CD14-positive monocyte (primary cell): ENCODE measurements at places on chromosomes 2 and 18.

DNA sequence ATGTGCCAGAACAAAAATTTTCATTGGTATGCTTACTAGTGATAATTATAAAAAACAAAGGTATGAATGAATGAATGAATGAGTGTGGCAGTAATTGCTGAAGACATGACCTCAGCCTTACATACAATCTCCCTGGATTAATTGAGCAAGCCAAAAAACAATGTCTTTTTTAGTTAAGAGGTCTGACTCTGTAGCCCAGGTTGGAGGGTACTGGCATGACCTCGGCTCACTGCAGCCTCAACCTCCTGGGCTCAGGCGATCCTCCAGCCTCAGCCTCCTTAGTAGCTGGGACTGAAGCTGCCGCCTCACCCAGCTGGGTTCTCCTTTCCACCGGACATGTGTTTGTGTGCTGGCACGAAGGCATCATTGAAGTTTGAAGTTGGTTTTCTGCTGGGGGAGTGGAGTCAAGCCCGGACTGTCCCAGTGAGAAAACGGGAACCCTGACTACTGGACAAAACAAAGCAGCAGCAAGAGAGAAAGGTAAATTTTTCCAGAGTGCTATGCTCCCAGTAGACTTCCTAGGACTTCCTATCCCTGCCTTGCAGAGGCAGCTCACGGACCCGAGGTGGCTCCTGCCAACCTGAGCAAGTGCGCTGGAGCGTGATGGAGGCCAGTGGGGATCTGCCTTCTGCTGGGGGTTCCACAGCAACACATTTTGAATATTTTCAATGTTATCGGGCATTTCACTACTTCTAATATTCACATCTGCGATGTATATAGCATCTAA lies 6.4 kb upstream of the IMP4 start:
- no peak for DNase-seq

- no peak for DNase-seq
These were observed 103.9 kb upstream of the TMEFF2 start for GRCh38 chr2:192298664-192299063.

GRCh38 chr18:21632393-21632792 lies 20.3 kb downstream of the SNRPD1 start:
- no peak for DNase-seq

DNA sequence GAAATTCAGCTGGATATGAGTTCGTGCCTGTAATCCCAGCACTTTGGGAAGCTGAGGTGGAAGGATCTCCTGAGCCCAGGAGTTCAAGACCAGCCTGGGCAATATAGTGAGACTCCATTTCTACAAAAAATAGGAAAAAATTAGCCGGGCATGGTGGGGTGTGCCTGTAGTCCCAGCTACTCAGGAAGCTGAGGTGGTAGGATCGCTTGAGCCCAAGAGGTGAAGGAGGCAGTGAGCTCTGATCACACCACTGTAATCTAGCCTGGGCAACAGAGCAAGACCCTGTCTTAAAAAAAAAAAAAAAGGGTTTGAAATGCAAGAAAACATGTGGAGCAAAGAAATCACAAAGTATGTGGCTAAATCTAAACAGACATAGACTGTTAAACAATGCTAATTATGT lies 9.8 kb downstream of the CGREF1 start:
- DNase-seq: no peak

- DNase-seq: no peak
These were observed 9.3 kb downstream of the HADHA start for GRCh38 chr2:26235089-26235488.

DNA sequence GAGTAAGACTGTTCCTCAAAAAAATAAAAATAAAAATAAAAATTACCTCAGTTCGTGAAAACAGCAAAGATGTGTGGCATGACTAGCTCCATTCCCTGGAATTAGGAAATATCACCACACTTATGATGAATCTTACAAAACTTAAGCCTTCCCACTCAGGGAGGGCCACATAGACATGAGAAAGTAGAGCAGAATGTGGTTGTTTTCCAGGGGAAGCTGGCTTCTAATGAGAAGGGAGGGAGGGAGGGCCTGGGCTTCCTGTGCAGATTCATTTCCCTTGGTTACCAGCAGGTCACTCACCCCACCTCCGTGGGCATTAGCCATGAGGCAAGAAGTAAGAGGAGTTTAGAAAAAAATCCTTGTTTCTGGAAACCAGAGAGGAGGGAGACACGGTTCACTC lies 95.9 kb upstream of the RMDN2 start:
- peak; percentile 96 for DNase-seq

GRCh38 chr2:50535256-50535655 lies 496.7 kb downstream of the NRXN1 start:
- DNase-seq: no peak

DNA sequence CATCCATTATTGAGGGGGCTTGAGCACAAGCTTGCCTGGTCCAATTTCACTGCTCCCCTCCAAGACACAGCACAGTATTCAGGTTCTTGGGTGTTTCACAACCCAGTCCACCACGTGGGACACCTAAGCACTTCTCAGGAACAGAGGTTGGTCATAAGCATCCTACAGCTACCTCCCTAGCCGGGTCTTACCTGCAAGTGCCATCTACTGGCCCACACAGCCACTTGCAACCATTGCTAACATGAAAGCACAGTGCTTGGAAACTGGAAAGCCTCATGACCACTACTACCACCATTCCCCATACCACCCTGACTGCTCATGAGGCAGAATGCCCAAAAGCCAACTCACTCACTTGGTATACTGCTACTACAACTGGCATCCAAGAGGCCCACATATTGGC lies 105.7 kb upstream of the RPRM start:
- no peak for DNase-seq

DNA sequence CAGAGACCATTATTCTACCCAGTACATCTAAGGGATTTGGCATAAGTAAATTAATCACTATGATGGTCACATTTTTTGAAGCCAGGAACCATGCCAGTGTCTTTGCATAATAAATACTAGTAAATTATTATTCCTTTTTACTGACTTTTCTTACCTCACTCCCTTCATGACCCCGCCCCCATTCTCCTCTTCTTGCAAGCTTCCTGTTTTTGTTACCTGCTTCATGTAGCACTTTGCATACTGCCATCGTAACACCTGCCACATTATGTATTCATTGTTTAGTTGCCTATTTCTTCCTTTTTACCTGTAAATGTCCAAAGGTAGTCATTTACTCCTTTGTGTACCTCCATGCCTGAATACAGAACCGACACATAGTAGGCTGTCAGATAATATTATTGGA lies 309.5 kb downstream of the KIAA1328 start:
- DNase-seq: no peak

- peak; percentile 56 for DNase-seq
These were observed 88.5 kb upstream of the TACR1 start for GRCh38 chr2:75287624-75288316.

DNA sequence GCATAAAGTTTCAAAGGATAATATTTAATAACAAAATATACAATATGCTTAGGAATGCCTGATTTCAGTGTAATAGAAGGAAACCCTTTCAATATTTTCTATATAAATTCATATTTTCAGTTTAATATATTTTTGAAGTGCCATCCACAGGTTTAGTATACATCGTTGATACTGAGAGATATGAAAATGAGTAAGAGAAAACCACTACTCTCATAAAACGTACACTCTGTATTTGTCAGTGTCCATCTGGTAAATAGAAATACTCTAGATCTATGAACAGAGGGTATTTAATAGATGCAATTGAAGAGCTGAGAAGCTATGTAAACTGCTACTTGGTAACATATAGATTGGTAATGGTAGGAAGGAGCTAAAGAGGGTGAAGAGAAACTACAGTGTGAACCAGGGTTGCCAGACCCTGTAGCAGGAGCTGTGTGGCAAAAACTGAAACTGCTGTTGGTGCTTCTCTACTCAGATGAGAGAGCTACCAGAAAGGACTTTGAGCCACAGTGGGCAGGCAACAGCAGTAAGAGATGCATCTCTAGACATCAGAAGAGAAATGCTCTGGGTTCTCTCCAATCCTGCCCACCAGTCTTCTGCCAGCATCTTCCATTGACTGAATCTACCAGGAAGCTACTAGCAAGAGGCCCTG lies 187.4 kb downstream of the CCDC102B start:
- DNase-seq: no peak

GRCh38 chr2:148231858-148232257 lies 211.0 kb downstream of the MBD5 start:
- no peak for DNase-seq

- no peak for DNase-seq
These were observed 113.3 kb upstream of the ODC1 start for GRCh38 chr2:10561288-10562035.

DNA sequence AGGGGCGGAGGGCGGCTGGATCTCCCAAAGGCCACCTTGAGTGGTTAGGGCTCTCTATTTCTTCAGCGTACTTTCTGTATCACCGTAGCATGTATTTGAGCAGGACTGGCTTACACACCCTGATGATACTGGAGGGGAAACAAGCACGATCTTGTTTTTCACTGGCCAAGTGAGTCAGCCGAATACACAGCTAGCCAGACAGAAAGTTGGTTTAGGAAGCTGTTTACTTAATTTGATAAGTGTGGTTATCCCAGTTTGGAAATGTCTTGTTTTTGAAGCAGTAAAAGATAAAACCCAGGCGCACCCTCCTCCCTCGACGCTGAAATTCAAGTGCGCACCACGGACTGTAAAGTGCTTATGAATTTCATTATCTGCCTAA lies 582 bp downstream of the RIOK3 start:
- peak; percentile 47 for DNase-seq

DNA sequence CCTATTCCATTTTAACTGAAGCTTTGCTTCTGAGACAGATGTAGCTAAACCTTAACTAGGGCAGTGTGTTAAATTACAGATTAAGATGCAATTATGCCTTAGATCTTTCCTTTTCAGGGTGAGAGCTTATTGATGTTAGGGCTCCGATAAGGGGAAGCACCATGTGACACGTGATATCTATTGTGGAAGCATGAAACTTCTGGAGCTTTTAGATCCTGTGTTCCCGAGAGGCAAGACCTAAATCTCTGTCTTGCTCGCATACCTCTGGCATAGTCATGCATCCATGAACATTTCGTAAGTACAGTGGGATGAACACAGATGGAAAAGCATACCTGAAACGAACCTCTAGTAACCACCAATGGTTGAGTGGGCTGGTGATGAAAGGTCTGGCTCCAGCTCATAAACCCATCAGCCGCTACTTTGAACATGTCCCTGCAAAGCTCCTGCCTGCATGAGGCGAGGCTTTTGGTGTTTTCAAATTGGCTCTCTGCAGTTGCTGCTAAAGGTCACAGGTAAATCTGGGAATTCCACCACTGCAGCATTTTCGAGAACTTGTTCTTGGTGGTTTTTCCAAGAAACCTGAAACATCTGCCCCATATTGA lies 3.7 kb upstream of the NRP2 start:
- no peak for DNase-seq

DNA sequence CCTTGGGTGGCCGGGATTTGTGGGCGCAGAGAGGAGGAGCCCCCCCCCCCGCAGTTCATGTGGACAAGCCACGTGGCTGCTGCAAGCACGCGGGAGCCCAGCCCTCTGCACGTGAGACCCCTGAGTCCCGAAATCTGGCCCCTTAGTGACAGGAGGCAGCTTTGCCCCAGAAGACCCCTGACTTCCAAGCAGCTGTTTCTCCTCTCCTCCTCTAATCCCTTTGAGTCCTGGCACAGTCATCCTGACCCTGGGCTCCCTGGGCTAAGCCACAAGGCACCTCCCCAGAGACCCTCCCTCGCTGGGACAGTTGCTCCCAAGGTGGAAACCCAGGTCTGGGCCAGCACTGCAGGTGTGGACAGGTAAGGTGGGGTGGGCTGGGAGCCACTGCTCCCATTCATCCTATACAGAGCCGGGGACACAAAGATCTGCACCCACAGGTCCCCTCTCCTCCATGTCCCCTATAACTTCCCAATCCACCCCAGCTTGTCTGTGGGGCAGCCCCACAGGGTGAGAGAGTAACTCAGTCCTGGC lies 923 bp downstream of the TEKT4 start:
- no peak for DNase-seq

DNA sequence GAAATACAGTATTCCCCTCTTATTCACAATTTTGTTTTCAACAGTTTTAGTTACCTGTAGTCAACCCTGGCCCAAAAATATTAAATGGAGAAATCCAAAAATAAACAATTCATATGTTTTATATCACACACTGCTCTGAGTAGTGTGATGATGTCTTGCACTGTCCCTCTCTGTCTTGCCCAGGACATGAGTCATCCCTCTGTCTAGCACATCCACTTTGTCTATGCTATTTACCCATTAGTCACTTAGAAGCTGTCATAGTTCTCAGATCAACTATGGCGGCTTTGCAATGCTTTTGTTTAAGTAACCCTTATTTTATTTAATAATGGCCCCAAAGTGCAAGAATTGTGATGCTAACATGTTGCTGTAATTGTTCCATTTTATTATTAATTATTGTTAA lies 380.6 kb upstream of the REG3G start:
- no peak for DNase-seq

DNA sequence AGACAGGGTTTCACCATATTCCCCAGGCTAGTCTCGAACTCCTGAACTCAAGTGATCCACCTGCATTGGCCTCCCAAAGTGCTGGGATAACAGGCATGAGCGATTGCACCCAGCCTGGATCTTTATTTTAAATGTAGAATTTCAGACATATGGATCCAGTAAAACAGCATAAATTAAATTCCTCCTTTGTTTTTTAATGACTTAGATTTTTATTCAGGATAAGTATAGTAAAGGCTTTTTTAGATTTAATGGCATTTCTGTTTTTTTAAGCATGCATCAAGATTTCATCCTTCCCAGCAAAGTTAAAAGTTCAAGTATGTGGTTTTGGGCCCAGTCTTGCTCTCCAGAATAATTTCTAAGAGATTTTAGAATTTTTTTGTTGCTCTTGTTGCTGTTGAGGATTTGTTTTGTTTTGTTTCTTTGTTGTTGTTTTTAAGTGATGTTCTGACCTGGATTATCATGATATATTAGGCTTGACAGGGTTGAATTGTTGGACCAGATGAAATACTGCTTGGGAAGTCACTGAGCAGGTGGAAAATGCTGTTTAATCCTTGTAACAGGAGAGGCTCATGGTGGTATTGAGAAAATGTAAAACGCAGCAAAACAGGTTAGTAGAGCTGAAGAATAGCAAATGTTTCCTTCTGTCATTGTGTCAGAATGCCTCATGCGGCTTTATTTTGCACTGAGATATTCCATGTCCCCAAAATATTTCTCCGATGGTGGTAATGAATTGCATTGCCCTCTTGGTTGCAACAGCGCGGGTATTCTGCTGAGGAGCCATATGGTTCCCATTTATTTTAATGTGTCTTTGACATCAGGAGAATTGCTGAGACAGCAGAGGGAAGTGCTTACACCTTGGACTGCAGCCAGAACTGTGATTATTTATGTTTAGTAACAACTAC lies 147.9 kb downstream of the GALNT3 start:
- no peak for DNase-seq
